ENCODE measurements at places on chromosomes 2 and 18. TPM values are rescaled to one million over a fixed set of nuclear protein-coding genes. Genes with fewer than 3 reads are reported as not detected.

PFN4 gene
- total RNA-seq, result 0.89 TPM

RIT2 gene
- not detected for total RNA-seq

C2orf15 gene
- total RNA-seq, result not detected

MAP2 gene
- total RNA-seq, result 6.1 TPM

CD207 gene
- total RNA-seq, result 0.44 TPM

CNTNAP5 gene
- total RNA-seq, result not detected

CENPA gene
- not detected for total RNA-seq

ERMN gene
- total RNA-seq, result not detected

Measured in heart right ventricle (tissue), 16 donors.